8988T (cell line): ENCODE measurements at places on chromosomes 11 and 22.

GRCh38 chr11:17703951-17704350 lies 15.4 kb upstream of the MYOD1 start:
- DNase-seq: no peak

DNA sequence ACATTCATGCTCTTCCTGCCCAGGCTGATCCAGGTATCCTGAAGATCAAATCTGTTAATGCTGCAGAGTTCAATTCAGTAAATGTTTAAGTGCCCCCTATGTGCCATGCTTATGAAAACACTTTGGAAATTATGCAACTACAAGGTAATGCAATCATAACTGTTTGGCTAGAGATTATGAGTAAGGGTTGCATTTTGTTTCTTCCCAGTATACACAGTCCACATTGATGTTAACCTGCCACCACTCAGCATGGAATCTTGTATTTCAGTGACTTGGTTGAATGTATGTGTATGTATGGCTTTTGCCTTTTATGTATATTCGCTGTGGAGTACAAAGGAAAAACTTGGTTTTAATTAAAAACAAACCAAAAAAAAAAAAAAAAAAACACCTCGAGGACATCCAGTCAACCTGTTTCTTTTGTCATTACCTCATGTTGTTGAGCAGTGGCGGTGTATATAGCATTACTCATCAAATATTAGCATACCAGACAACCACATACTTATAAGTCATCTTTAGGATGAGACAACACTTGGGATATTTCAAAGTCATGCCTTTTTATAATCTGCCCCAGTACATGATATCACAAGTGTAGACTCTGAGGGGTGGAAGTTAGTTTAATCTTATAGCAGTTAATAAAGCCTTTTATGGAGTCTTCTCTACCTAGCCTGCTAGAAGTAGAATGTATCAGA lies 86.1 kb upstream of the HORMAD2 start:
- no peak for DNase-seq

GRCh38 chr11:65425105-65425970 lies 2.7 kb downstream of the NEAT1 start:
- no peak for DNase-seq

GRCh38 chr11:2743427-2744110 lies 43.8 kb upstream of the KCNQ1OT1 start:
- no peak for DNase-seq

DNA sequence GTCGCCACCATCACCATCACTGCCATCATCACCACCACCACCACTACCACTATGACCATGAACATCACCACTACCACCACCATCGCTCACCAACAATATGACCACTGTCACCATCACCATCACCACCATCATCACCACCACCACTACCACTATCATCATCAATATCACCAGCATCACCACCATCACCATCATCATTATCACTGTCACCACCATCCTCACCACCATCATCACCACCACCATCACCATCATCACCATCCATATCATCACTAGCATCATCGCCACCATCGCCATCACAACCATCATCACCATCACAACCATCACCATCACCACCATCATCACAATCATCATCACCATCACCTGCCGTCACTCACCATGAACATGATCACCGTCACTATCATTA lies 184.6 kb downstream of the SHANK2 start:
- DNase-seq: no peak

DNA sequence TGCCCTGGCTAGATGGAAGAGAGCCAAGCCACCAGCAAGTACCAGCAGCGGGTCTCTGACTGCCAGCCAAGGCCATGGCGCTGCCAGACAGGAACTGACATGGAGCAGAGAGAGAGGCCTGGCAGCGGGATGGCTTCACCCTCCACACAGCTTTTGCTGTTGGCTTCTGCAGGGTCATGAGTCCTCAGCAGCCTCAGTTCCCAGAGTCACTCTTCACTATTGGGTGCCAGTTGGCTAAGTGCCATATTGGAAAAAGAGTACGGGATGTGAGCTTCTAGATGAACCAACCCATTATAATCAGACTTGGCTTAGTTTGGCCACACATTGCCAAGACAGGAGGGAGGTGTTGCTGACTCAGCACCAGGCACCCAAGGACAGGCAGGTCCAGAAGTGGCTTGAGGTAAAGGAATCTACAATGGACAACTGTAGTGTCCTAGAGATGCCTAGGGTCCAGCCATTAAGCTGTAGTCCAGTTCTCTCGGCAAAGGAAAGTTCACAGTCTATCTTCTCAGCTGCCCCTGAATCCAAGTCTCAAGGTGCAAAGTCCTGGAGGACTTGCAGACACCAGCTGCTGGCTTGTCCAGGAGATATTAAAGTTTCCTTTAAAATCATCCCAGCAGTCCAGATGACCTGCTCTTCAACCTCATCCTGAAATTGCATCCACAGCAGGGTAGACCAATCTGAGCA lies 40.7 kb upstream of the POU2AF1 start:
- no peak for DNase-seq

- no peak for DNase-seq
Observed at GRCh38 chr11:2149864-2150847, 10.9 kb downstream of the INS start.

DNA sequence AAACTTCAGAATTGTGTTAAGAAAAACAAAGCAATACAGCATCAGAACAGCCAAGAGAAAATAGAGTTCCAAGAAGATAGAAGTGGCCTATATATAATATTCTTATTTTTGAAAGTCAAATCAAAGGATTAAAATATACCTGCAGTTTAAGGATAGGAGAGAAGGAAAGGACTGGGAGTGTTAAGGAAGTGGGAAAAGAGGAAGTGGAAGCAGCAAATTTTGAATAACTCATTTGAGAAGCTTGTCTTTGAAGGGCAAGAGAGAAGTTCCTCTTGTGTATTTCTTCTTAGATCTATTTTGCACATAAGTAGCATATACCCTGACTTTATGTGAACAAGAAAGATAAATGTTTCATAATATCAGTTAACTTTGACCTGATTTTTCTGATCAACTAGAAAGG lies 62.6 kb upstream of the SLC17A6 start:
- no peak for DNase-seq

DNA sequence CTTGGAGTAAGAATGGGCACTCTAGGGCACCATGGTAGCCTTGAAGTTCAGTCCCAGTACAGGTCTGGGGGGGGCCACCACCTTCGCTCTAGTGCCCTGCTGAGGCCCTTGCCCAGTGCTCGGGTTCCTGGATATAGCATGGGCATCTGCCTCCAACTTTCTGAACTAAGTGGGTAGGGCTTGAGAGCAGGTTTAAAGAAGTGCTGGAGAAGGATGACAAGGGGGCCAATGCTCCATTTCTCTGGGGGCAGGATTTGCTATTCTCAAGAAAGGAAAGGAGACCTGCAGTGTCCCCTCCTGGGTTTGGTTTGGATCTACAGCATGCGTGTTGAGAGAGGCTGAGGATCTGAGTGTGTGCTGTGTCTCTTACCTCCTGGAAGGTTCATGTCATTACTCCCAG lies 82.2 kb upstream of the SUSD2 start:
- DNase-seq: no peak

DNA sequence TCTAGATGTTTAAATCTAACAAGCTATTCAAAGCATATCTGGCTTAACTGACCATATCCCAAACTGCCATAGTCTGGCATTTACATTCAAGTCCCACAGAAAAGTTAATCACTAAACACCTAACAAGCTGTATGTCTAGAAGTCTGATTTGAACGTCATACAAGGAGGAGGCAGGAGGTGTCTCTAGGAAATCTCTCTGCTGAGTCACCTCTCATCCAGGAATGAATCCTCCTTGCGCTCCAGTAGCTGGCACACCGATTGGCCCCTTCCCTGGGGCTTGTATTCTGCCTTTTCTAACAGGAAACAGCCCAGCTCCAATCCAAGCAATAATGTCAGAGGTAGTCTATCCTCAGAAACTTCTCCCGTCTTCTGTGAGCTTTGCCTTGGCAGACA lies 31.8 kb downstream of the FEZ1 start:
- DNase-seq: no peak

GRCh38 chr11:90326647-90327046 lies 103.8 kb upstream of the CHORDC1 start:
- DNase-seq: no peak

DNA sequence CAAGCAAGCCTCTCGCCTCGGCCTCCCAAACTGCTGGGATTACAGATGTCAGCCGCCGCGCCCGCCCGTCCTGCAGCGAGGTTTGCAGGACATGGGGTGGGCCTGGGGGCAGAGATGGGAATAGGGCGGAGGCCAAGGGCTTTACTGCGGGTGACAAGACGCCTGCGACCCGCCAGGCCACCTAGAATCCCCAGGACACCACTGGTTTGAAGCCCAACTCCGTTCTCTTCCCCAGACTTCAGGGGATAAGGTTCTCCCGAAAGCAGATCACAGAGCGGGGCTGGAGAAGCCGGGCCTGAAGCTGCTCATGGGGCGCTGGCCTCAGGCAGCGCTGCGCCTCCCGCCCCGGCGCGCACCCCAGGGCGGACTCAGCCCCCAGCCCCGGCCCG lies 354 bp downstream of the POLR2L start:
- no peak for DNase-seq

DNA sequence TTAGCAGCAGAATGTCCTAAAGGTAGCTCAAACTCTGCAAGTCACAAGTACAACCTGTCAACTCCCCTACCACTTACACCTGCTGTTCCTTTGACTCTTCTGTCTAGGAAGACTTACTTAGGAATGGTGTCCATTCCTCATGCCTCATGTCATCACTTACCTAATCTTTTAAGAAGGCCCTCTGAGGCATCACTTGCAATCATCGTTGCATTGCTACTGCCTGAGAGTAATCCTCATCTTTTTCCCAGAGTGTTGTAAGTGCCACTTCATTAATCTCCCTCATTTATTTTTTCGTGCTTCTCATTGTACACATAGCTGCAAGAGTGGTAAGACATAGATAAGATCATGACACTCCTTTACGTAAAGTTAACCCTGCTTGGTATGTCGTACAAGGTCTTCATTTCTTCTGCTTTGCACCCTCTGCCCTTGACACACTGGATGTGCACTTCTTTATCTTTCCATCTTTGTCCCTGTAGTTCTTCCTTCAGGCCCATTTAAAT lies 54.6 kb downstream of the SFI1 start:
- no peak for DNase-seq

GRCh38 chr11:78318321-78319114 lies 99.1 kb downstream of the GAB2 start:
- DNase-seq: no peak

DNA sequence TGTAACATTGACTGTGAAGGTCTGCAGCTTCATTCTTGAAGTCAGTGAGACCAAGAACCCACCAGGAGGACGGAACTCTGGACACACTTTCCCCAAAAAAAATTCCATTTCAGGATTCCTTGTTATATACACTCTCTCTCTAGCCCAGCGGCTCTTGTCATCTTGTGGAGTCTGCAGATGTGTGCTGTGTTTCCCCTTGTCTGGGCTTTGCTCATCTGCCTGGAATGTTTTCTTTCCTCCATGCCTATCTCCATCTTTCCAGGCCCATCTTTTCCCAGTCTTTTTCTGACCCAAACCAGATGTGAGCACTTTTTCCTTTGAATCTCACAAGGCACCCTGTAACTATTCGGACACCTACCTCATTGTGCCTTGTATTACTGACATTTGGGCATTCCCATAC lies 5.1 kb upstream of the DRG1 start:
- DNase-seq: no peak

DNA sequence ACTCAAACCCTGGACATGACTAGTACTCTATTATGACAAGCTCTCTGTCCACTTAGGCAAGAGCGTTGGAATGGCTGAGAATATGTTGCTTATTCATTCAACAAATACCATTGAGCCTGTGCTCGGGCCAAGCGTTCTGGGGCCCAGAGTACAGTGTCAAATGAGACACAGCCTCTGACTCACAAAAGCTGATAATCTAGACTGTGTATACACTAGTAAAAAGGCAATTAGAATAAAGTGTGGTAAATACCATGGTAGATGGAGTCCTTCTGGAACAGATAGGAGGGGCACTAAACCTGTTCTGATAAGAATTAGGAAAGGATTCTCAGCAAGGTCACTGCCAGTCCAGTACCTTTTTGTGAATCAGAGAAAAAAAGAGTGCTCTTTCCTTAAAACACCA lies 24.7 kb downstream of the KCNE3 start:
- no peak for DNase-seq

DNA sequence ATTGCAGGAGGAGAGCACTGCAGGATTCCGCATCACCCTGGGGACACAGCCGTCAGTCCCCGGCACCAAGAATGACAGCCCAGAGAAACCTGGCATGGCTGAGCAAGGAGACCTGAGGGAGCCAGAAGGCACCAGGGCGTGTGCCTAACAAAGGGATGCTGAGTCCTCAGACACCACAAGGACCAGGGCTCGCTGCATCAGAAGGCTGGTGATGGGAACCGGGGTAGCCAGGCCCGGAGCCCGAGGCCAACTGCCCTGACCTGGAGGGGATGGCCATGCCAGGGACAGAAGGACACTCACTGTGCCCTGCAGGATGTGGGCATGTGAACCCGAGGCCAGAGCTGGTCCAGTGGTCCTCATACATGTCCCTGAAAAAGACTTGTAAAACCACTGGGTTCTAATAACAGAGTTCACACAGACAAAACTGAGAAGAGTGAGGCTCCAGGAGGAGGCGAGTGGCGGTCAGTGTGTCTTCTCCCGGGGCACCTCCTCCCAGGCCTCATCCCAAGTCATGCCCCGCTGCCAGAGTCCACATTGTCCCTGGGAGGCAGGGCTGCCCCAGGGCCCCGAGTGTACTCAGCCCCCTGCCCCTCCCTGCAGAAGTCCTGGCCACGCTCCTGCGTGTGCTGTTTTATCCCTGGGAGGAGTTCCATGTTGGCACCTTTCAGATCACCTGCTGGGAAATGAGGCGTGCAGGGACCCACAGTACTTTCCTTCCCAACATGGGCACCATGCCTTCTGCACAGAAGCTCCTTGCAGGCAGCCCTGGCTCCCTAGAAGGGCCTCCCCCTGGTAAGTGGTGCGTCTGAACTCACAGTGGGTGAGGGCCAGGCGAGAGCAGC lies 42.5 kb downstream of the TBX1 start:
- DNase-seq: no peak

GRCh38 chr11:125588505-125588904 lies 4.1 kb upstream of the STT3A start:
- DNase-seq: no peak

DNA sequence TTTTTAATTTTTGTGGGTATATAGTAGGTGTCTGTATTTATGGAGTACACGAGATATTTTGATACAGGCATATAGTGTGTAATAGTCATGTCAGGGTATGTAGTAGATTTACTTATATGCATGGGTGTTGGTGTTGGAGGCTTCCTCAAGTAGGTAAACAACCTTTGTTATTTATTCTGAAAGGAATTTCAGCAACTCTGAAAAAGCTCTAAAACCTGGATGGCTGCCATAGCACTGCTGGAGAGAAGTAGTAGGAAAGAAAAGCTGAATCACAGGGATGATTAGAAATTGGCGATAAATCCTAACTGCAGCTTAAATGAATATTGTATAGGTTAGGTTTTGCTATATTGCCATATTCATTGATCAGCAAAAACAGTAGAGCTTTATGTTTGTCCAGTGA lies 44.4 kb upstream of the ST14 start:
- DNase-seq: no peak
